ENCODE measurements at places on chromosomes 2 and 18.

DNA sequence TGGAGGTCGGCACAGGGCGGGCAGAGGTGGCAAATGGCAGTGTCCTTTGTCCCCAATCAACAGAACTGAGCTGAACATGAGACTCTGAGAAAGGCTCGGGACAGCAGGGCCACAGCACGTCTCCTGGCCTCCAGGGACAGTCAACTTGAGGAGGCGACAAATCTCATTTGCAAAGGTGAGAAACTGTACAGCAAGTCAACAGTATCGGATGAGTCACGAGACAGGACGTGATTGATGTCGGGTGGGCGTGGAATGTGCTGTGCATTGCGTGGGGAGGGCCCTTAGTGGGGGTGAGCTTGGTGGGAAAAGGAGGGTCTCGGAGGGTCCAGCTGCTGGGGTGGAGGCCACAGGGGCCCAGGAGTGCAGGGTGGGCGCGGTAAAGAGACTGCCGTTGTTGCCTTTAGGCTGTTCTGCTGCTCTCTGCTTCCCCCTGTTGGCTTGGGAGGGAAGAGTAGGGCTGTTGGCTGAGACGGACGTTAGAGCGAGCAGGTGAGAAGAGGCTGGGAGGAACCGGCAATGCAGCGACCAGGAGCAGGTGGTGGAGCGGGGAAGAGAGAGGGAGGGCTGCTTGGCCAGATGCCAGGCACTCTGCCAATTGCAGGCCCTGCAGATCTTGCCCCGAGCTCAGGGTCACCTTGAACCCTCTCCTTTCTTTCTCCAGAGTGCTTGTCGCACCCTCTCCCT, 164.3 kb downstream of the BCL2 start:
- peak; percentile 74 for DNase-seq

GRCh38 chr2:154952346-154952980, 254.0 kb downstream of the KCNJ3 start:
- DNase-seq = no peak

- DNase-seq = no peak
These were observed 134.6 kb upstream of the SPATS2L start for GRCh38 chr2:200171731-200172482.

DNA sequence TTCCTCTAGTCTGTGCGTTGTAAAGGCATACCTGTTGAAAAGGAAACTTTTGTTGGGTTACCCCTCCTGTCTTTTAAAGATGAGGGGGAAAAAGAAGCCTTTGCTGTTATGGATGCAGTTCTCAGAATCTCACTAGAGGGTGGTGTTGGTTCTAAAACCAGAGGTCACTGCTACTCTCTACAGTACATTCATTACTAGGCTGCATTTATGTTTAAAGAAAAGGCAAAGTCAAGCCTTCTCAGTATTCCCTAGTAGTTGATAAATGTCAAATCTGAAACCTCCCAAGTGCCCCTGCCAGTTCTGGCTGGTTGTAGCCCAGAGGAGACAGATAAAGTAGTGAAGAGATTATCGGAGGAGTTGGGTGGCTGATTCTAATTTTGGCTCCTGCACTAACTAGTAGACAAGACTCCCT, 1.4 kb upstream of the PLCL1 start:
- DNase-seq = no peak

DNA sequence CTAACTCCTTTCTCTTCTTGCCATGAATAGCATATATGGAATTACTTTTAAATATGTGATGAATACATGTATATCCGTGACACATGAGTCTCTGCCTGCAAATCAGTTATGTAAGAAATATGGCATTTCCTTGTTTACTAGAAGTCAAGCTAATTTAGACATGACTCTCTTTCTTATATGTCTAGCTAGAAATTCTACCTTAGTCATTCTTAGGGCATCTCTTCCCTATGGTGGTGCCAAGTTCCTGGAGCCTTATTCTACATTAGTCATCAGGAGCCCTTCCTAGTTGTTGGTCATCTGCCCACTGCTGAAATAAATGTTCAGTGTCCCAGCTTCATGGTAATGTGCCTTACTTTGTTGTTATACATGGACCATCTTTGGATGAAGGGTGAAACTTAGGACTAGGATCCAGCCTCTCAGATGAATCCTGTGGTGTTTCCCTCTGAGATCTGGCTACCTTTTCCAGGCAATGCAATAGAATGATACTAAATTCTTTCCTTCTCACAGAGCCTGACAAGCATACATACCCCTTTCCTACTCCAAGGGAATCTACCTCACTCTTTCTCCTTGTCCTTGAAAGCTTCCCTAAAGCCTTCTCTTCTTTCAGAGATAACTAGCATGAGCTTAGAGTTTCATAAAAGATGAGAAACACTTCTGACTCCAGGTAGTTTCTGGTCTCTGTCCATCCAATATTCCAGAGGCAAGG, 415.3 kb upstream of the VWC2L start:
- no peak for DNase-seq

GRCh38 chr2:205361272-205361671, 321.0 kb upstream of the NRP2 start:
- no peak for DNase-seq

GRCh38 chr2:107592280-107592624, 234.4 kb upstream of the RGPD4 start:
- DNase-seq = no peak

DNA sequence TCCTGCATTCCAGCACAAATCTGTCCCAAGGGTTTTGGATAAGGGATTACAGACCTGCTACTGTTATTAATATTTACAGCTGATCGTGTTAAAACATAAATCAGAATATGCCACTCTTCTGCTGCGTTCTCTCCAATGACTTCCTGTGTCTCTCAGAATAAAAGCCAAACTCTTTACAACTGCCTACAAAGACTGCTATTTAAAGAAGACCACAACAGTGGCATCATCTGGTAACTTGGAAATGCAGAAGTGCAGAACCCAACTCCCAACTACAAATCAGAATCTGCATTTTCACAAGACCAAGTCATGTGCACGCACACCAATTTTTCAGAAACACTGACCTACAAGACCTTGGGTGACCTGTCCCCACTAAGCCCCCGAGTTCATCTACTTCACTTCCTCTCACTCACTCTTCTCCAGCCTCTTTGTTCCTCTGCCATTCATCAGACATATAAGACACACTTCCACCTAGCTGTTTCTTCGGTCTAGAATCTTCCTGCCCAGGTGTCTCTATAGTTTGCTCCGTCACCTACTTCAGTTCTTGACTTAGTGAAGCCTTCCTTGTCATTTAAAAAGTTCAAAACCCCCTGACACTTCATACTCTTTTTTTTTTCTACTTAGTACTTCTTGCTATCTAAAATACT, 36.0 kb downstream of the CHN1 start:
- no peak for DNase-seq

DNA sequence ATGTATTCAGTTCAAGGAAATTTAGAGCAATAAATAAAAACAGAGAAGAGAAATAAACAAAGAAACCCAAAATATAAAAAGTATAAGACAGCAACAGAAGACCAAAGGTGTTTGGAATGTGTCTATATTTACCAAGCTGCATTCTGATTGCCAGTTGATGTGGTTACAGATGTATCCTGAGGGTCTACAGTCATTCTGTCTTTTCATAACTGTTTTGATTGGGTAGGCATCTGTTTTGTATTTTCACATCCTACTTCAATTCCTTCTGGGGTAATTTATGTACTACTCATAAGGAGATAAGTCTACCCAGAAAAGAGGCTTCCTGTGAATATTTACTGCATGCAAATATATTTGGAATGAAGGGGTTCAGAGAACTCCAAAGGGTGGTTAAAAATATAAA, 596.8 kb upstream of the GCFC2 start:
- DNase-seq = no peak

DNA sequence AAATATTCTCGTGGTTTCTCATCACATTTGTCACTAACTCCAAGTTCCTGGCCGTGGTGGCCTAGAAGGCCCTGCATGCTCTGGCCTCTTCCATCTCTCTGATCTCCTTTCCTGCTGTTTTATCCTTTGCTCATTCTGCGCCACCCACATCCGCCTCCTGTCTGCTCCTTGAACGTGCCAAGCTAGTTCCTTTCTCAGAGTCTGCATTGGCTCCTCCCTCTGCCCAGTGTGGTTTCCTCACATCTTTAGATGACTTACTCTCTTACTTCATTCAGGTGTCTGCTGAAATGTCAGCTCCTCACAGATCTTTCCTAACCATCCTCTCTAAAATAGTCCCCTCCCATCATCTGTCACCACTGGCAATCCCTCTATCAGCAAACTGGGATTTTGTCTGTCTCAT, 158.6 kb upstream of the RBMS1 start:
- DNase-seq = peak; percentile 56

DNA sequence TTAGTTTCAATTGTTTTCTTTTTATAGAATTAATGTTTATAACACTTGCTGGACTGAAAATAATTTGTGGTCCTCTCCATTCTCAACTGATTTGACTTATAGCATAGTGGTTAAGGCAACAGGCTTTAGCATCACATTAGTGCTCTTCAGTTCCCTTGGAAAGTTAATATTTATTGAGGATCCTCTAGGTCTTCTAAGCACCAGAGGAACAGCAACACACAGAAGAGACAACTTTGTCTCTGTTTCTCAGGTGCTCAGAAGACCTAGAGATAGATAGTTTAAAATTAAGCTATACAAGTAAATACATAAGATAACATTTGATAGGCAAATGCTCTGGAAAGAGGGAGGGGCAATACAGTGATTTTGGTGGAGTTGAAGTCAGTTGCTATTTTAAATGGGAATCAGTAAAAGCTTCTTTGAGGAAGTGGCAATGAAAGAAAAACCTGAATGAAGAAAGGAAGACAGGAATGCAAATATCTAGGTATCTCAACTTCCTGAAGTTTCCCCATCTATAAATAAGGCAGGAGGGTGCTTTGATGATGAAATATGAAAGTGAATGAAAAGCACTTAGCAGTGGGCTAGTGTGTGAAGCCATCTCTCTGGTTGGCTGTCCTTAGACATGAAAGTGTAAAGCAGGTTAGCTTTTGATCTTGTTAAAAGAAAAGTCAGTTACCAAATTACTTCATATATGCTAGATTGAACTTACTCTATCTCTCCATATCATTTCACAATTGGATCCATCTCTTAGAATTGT, 7.9 kb downstream of the NEUROD1 start:
- no peak for DNase-seq

DNA sequence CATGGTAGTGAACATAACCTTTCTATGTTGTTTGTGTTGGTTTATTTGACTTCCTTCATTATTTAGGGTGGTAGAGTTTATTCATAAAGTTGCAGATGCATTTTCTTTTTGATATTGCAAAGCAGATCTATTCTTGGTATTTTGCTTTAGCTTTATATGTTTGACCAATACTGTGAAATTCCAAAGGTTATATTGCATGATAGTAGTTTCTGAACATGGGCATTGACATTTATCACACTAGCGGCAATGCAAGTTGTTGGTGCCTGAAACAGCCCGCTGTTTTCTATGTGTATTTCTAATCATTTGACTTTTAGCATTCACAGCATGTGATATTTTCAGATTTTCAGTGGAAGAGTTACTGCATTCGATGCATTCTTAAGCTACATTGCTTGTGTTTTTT, 87.2 kb downstream of the ASXL3 start:
- DNase-seq = no peak

DNA sequence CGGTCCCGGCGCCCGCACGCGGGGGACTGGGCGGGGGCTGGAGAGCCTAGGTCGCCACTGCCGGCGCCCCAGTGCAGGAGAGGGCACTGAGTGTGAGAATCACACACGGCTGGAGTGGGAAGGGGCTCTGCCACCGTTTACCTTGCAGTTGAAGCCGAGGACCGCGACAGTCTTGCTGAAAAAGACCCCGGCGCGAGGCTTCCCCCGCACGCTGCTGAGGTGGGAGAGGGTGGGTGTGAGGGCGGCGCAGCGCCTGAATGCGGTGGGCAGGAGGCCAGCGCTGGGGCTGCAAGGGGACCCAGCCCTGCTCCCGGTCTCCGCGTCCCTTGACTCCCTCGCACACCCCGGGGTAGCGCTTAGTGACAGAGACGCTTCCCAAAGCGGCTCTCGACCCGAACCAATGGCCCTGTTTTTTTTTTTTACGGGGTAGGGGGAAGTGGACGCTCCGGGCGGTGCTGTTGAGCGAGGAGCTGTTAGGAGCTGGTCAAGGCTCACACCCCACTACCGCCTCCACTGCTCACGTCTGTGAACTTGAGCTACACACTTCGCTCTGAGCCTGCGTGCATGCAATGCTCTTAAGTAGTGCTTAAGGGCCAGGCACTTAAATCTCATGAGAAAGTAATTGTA, 794 bp downstream of the NOTO start:
- DNase-seq = no peak

- DNase-seq = no peak
These were observed 228.8 kb downstream of the FBXO15 start for GRCh38 chr18:73918816-73919215.

DNA sequence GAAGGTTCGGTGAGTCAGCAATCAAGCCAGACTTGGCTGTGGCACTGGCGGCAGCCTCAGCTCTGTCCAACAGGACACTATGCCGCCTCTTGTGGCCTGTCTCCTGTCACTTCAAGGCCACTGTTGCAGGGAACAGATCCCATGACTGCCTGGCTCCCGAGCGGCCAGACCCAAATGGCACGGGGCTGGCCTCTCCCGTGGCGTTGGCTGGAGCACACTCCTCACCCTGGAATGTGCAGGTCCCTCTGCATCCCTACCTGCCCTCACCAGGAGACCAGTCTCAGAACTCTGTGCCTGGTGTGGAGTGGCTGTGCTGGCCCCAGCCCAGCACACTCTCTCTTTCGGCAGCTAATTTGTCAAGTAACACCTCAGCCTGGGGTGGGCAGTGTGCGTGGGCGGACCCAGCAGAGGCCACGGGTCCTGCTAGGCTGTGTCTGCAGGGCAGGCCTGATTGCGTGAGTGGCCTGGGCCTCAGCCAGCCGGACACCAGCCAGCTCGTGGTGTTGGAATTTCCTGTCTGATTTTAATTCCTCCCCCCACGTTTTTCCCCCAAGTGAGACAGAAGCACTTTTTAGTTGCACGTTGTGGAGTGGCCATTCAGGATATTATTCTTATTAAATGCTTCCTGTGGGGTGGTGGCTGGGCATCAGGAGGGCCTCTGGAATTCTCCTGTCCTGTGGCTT, 179.3 kb downstream of the GLI2 start:
- DNase-seq = no peak

DNA sequence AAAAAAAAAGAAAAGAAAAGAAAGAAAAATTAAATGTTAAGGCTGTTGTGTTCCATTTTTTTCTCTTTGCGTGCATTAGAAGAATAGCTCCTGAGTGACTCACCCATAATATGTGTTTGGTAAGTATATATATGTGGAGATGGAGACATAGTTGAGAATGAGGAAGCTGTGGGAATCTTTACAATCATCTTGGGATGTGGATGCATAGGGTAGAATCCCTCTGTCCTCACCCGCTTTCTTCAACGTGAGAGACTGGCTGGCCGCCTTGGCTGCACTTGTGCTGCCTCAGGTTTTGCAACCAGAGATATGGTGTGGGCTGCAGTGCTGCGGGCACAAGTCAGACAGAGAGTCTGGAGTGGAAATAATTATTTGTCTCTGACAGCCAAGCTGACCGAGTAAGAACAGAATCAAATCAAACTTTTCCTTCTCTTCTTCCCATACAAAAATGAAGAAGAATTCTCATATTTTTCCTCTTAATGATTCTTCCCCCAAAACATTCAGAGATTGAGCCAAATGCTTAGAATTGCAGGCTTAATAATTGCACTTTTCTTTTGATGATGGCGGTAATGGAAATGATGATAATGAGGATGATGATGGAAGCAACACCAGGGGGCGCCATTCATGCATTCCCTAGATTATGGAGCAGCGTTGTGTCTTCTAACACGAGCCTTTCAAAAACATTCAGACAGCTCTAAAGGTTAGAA, 48.5 kb downstream of the SERPINB7 start:
- peak; percentile 6 for DNase-seq

GRCh38 chr2:70871398-70872211, 36.0 kb upstream of the CD207 start:
- peak; percentile 79 for DNase-seq
